ENCODE measurements at places on chromosomes 1 and 21. TPM values are rescaled to one million over a fixed set of nuclear protein-coding genes. Genes with fewer than 3 reads are reported as not detected.

Gene OLIG1
- not detected for total RNA-seq

Gene UBL4B
- total RNA-seq = not detected

Gene GALE
- total RNA-seq = 70.6 TPM

Gene NFIA
- 4.8 TPM for total RNA-seq

Gene RUNX3
- 5.7 TPM for total RNA-seq

Gene PADI1
- total RNA-seq = 0.86 TPM

Gene INSRR
- total RNA-seq = not detected

Gene UQCRHL
- 6.5 TPM for total RNA-seq

Gene TFF3
- not detected for total RNA-seq

Gene OR2L3
- not detected for total RNA-seq

Gene FNDC5
- 0.23 TPM for total RNA-seq

Gene MMEL1
- not detected for total RNA-seq

Gene ROR1
- 8.5 TPM for total RNA-seq

Gene ZSWIM5
- total RNA-seq = 0.53 TPM

Gene TUFT1
- total RNA-seq = 10.3 TPM

Gene VHLL
- total RNA-seq = not detected

Gene ARTN
- total RNA-seq = 0.52 TPM

Gene LRIF1
- total RNA-seq = 25.8 TPM

Gene PLEKHN1
- total RNA-seq = 4.2 TPM

Gene CXADR
- total RNA-seq = 12.1 TPM

Gene NECTIN4
- 2.9 TPM for total RNA-seq

Gene ERICH3
- not detected for total RNA-seq

Gene HMCN1
- total RNA-seq = 0.42 TPM

Gene RGS16
- total RNA-seq = 0.25 TPM

Gene LCE1C
- not detected for total RNA-seq

Gene HSPG2
- total RNA-seq = 76.7 TPM

Gene RAD54L
- total RNA-seq = 10.9 TPM

Gene GBP1
- total RNA-seq = 0.22 TPM

Gene AJAP1
- total RNA-seq = not detected

Gene RAB25
- not detected for total RNA-seq

Gene MIXL1
- total RNA-seq = not detected

Gene DCST2
- 0.72 TPM for total RNA-seq

Gene PLA2G2C
- not detected for total RNA-seq

All from A549 treated with ZK216348 at 1 μM for 4 hours (cell line).